ENCODE measurements at places on chromosomes 2 and 18. TPM values are rescaled to one million over a fixed set of nuclear protein-coding genes. Genes with fewer than 3 reads are reported as not detected.

PROC gene
- not detected for total RNA-seq

FSHR gene
- not detected for total RNA-seq

LYPD6B gene
- 2.0 TPM for total RNA-seq

MALL gene
- total RNA-seq: 2.6 TPM

GATA6 gene
- 28.6 TPM for total RNA-seq

CENPA gene
- 1.00 TPM for total RNA-seq

CHRND gene
- total RNA-seq: not detected

STARD6 gene
- total RNA-seq: not detected

LOXL3 gene
- 57.5 TPM for total RNA-seq

GRP gene
- not detected for total RNA-seq

Data from smooth muscle cell of bladder (primary cell).